ENCODE measurements at places on chromosomes 3 and 15. TPM values are rescaled to one million over a fixed set of nuclear protein-coding genes. Genes with fewer than 3 reads are reported as not detected.

Gene FSIP1
- total RNA-seq: 0.81 TPM

Gene DNAH12
- 0.52 TPM for total RNA-seq

Gene ST6GAL1
- 35.0 TPM for total RNA-seq

Gene DPPA2
- not detected for total RNA-seq

Gene ISLR2
- total RNA-seq: 1.8 TPM

Gene SPTBN5
- 7.1 TPM for total RNA-seq

Gene DLL4
- 7.2 TPM for total RNA-seq

Gene IMPDH2
- total RNA-seq: 136 TPM

Gene LMAN1L
- total RNA-seq: not detected

Gene ZSCAN2
- total RNA-seq: 15.3 TPM

Gene CHL1
- total RNA-seq: 17.9 TPM

Gene DMXL2
- 25.8 TPM for total RNA-seq

Gene ZNF660
- total RNA-seq: 5.6 TPM

Gene SLC25A20
- total RNA-seq: 24.4 TPM

Gene NEK11
- total RNA-seq: 10.9 TPM

Gene DUOXA2
- total RNA-seq: 87.1 TPM

Gene CCDC54
- total RNA-seq: not detected

Gene ACTR8
- total RNA-seq: 31.5 TPM

Gene ZNF774
- 18.4 TPM for total RNA-seq

Gene SEMA3G
- total RNA-seq: 11.6 TPM

Gene MYL3
- total RNA-seq: 1.8 TPM

Gene GRK7
- total RNA-seq: not detected

Gene HCLS1
- total RNA-seq: 48.7 TPM

Gene NTRK3
- total RNA-seq: 1.6 TPM

Gene CYP11A1
- 0.72 TPM for total RNA-seq

Gene TTLL13
- total RNA-seq: 0.32 TPM

Gene CHRNA7
- 4.2 TPM for total RNA-seq

Gene SNURF
- total RNA-seq: 39.3 TPM

Gene CFAP161
- 0.17 TPM for total RNA-seq

Gene SCAANT1
- total RNA-seq: not detected

Gene TLR9
- total RNA-seq: 1.4 TPM
